Glutamatergic neuron (in vitro differentiated cells): ENCODE measurements at places on chromosomes 12 and 14.

DNA sequence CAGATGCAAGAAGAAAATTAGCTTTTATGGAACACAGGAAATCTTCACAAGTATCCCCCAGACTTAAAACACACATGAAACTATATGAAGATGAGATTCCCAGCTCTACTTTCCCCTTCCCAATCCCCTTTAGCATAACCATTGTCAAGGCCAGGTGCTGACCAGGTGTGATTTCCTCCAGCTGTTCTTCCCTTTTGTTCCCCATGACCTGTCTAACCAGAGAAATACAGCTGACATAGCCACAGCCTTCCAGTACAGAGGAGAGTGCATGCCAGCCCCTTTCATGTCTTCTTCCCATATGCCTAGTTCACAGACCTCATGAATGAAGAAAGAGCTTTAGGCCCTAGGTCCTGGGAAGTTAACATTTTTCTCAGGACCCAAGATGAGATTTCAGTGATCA lies 43.5 kb upstream of the FKBP4 start:
- no peak overlapping the region for H3K4me3 ChIP-seq
- DNase-seq = no peak
- no peaks in the 10 kb centered on the region for H3K4me1 ChIP-seq

- H3K27me3 ChIP-seq = no peaks in the 10 kb centered on the region
- no peak overlapping the region for H3K4me3 ChIP-seq
- H3K36me3 ChIP-seq = no peaks in the 10 kb centered on the region
- no peak overlapping the region for H3K27ac ChIP-seq
- no peaks in the 10 kb centered on the region for H3K4me1 ChIP-seq
- no peak for DNase-seq
These were observed 348.0 kb downstream of the SEC23A start for GRCh38 chr14:38755036-38755435.

- no peak overlapping the region for H3K4me3 ChIP-seq
- no peaks in the 10 kb centered on the region for H3K36me3 ChIP-seq
- DNase-seq = no peak
- H3K27ac ChIP-seq = no peak overlapping the region
- peaks cover 2% of the 10 kb centered on the region for H3K27me3 ChIP-seq
These were observed 42.0 kb downstream of the CKB start for GRCh38 chr14:103480595-103480994.

GRCh38 chr12:23596568-23596967 lies 352.9 kb downstream of the SOX5 start:
- H3K27ac ChIP-seq = no peak overlapping the region
- H3K27me3 ChIP-seq = no peaks in the 10 kb centered on the region
- DNase-seq = no peak
- H3K4me1 ChIP-seq = no peaks in the 10 kb centered on the region
- peaks cover 12% of the 10 kb centered on the region for H3K36me3 ChIP-seq
- no peak overlapping the region for H3K4me3 ChIP-seq

DNA sequence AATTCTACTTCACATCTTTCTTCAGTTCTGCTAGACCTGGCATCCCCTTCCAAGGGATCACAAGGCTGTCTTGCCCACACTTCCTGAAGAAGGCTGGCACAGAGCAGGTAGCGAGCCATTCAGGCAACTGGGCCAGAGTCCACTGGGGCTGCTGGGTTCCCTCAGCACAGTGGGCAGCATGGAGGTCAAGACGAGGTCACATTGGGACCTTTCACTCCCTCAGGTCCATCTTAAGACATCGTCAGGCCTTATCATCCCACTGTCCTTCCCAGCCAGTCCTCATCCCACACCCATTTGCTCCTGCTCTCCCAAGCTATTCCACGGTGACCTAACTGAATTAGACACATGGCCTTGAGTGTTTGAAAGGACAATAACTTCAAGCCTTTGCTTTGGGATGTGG lies 143.1 kb upstream of the HIF1A start:
- H3K4me3 ChIP-seq = no peak overlapping the region
- no peaks in the 10 kb centered on the region for H3K36me3 ChIP-seq
- peaks cover 2% of the 10 kb centered on the region for H3K27me3 ChIP-seq
- no peak for DNase-seq

DNA sequence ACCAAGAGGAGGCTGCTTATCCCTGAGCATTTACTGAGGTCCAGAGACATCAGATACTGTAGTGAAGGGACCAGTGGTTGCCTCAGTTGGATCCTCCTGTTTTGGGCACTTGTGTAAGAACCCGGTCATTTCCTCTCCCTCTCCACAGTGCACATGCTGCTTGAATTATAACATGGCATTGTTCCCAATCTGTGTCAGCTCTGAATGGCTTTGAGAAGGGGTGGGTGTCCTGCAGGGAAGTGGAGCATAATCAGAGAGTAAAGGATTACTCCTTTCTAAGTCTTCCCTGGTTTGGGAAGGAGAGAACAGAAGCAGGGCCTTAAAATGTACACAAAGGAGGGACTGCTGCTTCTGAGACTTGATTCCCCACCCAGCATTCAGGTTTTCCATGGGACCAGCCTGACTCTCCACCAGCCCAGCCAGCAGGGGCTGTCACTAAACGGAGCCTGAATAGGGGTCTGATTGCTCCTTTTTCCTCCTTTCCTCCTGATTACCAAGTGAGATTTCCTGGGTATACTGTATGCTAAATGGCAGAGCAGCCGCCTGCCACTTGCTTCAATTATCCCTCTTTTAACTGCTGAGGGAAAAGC lies 78.4 kb downstream of the NRXN3 start:
- H3K4me3 ChIP-seq = no peak overlapping the region
- peaks cover 3% of the 10 kb centered on the region for H3K4me1 ChIP-seq

GRCh38 chr12:6471989-6472360 lies 1.5 kb upstream of the VAMP1 start:
- H3K27ac ChIP-seq = no peak overlapping the region
- peaks cover 5% of the 10 kb centered on the region for H3K36me3 ChIP-seq
- H3K27me3 ChIP-seq = peaks cover 4% of the 10 kb centered on the region
- H3K4me3 ChIP-seq = peak overlapping the region; percentile 90
- no peak for DNase-seq

DNA sequence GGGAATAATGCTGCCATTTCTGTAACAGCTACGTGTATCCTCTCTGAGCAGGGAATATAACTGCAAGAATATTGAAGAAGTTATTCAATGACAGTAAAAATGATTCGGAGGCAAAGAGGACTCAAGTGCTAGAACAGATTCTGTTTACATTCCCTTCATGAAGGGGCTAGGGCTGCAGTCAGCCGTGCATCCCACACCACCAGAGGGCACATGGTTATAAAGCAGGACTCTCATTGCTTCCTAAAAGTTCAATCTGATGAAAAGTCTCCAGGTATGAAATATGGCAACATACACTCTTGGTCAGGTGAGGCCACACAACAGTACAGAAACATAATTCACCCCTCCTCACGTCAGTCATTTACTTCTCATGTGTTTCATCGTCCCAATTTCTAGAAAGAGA lies 34.0 kb downstream of the TCHP start:
- H3K27ac ChIP-seq = peak overlapping the region; percentile 29
- no peak overlapping the region for H3K4me3 ChIP-seq
- H3K4me1 ChIP-seq = no peaks in the 10 kb centered on the region
- H3K36me3 ChIP-seq = no peaks in the 10 kb centered on the region

- no peak overlapping the region for H3K27ac ChIP-seq
- H3K4me3 ChIP-seq = no peak overlapping the region
- peaks cover 43% of the 10 kb centered on the region for H3K4me1 ChIP-seq
- peaks cover 5% of the 10 kb centered on the region for H3K36me3 ChIP-seq
- no peak for DNase-seq
These were observed 53.1 kb downstream of the SLC6A12 start for GRCh38 chr12:160858-161257.

- no peak overlapping the region for H3K27ac ChIP-seq
- DNase-seq = no peak
- H3K4me3 ChIP-seq = no peak overlapping the region
- peaks cover 4% of the 10 kb centered on the region for H3K27me3 ChIP-seq
- no peaks in the 10 kb centered on the region for H3K4me1 ChIP-seq
- peaks cover 10% of the 10 kb centered on the region for H3K36me3 ChIP-seq
These were observed 46.7 kb downstream of the BHLHE41 start for GRCh38 chr12:26077915-26078702.

GRCh38 chr12:39043424-39043822 lies 138.0 kb upstream of the CPNE8 start:
- no peaks in the 10 kb centered on the region for H3K36me3 ChIP-seq
- no peak overlapping the region for H3K27ac ChIP-seq
- no peak for DNase-seq
- H3K27me3 ChIP-seq = no peaks in the 10 kb centered on the region
- no peak overlapping the region for H3K4me3 ChIP-seq

- no peak overlapping the region for H3K27ac ChIP-seq
- H3K36me3 ChIP-seq = peaks cover 7% of the 10 kb centered on the region
- no peak for DNase-seq
- no peaks in the 10 kb centered on the region for H3K4me1 ChIP-seq
- no peak overlapping the region for H3K4me3 ChIP-seq
These were observed 37.2 kb upstream of the RBM19 start for GRCh38 chr12:114003286-114003685.

- H3K4me3 ChIP-seq = no peak overlapping the region
- H3K36me3 ChIP-seq = no peaks in the 10 kb centered on the region
- DNase-seq = no peak
- H3K4me1 ChIP-seq = no peaks in the 10 kb centered on the region
These were observed 6.0 kb upstream of the LGALS3 start for GRCh38 chr14:55123101-55123500.
